ENCODE measurements at places on chromosomes 12 and 14. TPM values are rescaled to one million over a fixed set of nuclear protein-coding genes. Genes with fewer than 3 reads are reported as not detected.

DNA sequence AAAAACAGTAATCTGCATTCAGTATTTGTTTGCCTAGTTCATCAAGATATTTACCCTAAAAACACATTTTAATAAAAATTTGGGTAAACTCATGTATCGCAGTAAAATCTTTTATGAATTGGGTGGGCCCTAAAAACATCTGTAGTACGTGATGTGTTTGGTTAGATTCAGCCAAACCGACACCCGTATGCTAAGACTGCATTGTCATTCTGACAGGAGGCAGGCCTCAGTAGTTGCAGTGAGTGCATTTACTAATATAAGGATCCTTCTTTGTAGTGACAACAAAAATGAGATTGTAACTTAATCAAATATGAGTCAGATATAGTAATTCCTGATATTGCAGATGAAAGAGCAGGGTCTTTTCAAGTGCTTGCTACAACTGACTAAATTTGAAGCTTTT, 191.8 kb downstream of the SLC16A7 start:
- H3K36me3 ChIP-seq: no peaks in the 10 kb centered on the region
- DNase-seq: no peak
- H3K27me3 ChIP-seq: no peaks in the 10 kb centered on the region
- H3K4me3 ChIP-seq: no peak overlapping the region

- no peak for DNase-seq
- H3K27me3 ChIP-seq: no peaks in the 10 kb centered on the region
- H3K4me1 ChIP-seq: peaks cover 8% of the 10 kb centered on the region
Measured at GRCh38 chr14:103741876-103742275, 26.3 kb downstream of the ZFYVE21 start.

GRCh38 chr12:84862186-84862585, 50.4 kb downstream of the SLC6A15 start:
- H3K27ac ChIP-seq: no peak overlapping the region
- DNase-seq: no peak

DNA sequence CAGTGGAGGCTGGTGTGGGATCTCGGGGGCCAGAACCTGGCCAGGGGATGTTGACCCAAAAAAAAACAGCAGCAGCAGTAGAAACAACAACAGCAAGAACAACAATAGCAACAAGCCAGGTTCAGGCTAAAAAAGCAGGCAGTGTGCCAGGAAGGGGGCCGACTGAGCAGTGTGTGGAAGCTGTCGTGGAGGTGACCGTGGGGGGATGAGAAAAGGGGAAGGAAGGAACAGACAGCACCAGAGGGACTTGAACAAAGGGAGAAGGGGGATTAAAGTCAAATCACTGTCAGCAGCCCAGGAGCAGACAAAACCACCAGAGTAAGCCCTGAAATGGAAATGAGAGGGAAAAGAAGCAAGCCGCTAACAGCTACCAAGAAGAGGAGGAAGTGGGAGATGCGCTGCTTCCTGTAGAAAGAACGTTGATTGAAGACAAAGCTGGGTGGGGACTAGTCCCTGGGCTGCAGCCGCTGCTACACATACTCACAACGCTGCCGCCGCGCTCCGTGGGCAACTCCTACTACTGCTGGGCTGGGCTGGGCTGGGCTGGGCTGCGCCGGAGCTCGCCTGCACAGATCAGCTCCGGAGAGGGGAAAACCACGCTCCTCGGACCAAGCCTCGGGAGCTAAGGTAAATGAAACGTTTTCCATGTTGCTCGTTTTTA, at the start of gene GNG2:
TSS of gene GNG2 (plus strand) at position 449 of the 661 bp plus-strand sequence. CDS start 90,067 bp downstream, outside the sequence.
- no peak for DNase-seq
- H3K27ac ChIP-seq: no peak within 1 kb of the TSS
- no peaks in the 10 kb centered on the region for H3K4me1 ChIP-seq
- H3K36me3 ChIP-seq: no peaks in the 10 kb centered on the region
- no peaks in the 10 kb centered on the region for H3K27me3 ChIP-seq

- H3K36me3 ChIP-seq: no peaks in the 10 kb centered on the region
- no peak overlapping the region for H3K4me3 ChIP-seq
- peaks cover 9% of the 10 kb centered on the region for H3K4me1 ChIP-seq
Measured at GRCh38 chr14:54329082-54329695, 67.6 kb upstream of the CDKN3 start.

DNA sequence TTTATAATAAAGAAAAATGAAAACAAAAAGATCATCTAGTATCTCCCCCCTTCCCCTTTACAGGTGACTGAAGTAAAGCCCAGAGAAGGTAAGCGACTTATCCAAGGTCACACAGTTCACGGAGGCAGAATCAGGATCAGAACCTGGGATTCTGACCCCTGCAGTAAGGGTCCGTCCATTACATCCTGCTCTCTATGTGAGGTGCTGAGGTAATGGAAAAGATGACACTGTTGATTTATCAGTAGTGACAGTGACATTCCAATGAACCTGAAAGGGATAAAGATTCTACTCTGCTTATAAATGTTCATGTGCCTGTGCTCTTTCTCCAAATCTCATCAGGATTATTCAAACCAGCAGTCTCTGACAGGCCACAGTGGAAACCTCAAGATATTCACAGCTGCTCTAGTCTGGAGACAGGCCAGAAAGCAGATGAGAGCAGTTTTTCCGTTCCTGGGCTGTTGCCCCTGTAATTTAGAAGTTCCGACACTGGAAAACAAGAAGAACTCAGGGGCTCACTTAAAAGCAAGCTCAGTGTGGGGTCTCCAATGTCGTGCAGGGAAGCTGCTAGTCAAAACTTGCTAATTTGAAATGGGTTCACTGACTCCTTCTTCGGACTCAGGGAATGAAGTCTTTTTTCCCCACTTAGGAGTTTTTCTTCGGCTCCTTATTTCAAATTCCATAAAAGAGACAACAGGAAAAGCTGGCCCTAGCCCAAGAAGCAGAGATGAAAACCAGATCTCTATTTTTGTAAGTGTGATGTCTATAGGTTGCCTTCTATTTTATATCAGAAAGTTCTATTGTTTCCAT, 131.8 kb upstream of the EEA1 start:
- H3K27ac ChIP-seq: peak overlapping the region; percentile 46
- no peaks in the 10 kb centered on the region for H3K27me3 ChIP-seq
- no peaks in the 10 kb centered on the region for H3K36me3 ChIP-seq
- peaks cover 6% of the 10 kb centered on the region for H3K4me1 ChIP-seq

- no peaks in the 10 kb centered on the region for H3K36me3 ChIP-seq
- H3K27me3 ChIP-seq: no peaks in the 10 kb centered on the region
- DNase-seq: no peak
- no peaks in the 10 kb centered on the region for H3K4me1 ChIP-seq
Measured at GRCh38 chr14:99519931-99520421, 38.8 kb downstream of the CCNK start.

Gene KRT74
- total RNA-seq: not detected

Gene NUAK1
- total RNA-seq: 31.4 TPM

Gene LRRC10
- total RNA-seq: not detected

Gene RTL1
- total RNA-seq: not detected

Gene NANOG
- total RNA-seq: 0.35 TPM

Gene FGD4
- 52.7 TPM for total RNA-seq

Gene THAP2
- 5.9 TPM for total RNA-seq

Gene CDH24
- total RNA-seq: 1.1 TPM

Gene LHX5
- not detected for total RNA-seq

Gene AKAP5
- total RNA-seq: 2.8 TPM

Gene GPR137C
- 0.14 TPM for total RNA-seq
